OCI-LY7 (cell line): ENCODE measurements at places on chromosomes 13 and 19.
A peak's percentile ranks its signal among the peaks of the same experiment; 100 is the strongest.

- DNase-seq = no peak
Observed at GRCh38 chr13:100818711-100819110, 144.1 kb upstream of the TMTC4 start.

DNA sequence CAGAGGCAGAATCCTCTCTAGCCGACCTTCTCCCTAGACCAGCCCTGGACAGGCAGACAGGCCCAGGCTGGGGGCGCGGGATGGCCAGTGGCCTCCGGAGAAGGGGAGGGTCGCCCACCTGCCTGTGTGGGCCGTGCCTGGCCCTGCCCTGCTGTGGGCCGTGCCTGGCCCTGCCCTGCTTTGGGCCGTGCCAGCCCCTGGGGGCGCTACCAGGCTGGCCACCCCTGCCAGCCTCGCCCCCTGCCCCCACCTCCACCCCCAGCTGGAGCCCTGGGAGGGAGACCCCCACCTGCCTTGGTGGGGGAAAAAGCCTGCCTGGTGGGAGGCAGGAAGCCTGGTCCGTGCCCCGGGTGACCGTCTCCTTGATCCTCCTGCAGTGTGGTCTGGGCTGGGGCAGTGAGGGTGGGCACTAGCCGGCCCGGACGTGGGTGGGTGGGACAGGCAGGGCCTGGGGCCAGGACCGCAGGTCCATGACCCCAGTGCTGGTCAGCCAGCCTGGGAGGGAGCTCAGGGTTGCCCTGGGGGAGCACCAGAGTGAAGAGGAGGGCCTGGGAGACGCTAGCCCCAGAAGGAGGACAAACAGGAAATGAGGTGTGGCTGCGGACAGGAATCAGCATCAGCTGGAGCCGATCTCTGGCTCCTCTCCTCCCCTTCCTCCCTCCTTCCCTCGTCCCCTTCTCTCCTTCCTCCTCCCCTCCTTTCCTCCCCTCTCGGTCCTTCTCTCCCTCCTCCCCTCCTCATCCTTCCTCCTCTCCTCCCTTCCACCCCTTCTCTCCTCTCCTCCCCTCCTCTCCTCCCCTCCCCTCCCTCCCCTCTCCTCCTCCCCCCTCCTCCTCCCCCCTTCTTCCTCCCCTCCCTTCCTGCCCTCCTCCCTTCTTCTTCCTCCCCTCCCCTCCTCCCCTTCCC, 5.1 kb upstream of the MKNK2 start:
- DNase-seq = peak; percentile 57

- no peak for DNase-seq
Observed at GRCh38 chr19:17347361-17347760, 10.0 kb downstream of the GTPBP3 start.

GRCh38 chr13:48534911-48535501, 2.1 kb upstream of the RCBTB2 start:
- no peak for DNase-seq

DNA sequence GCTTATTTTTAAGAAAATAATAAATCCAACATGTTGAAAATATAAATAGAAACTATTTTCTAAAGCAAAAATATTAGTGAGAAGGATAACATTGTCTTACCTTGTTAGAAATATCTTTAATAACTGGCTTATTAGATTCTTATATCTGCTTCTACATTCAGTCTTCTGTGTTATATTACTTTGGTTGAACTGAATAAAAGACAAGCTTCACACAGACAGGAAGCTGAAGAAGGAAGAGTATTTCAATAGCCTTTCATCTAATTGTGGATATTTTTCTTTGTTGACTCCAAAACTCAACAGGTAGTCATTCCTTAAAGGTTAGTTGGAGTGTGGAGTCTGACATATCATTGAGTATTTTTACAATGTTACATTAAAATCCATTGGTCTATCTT, 10.9 kb downstream of the SETDB2 start:
- no peak for DNase-seq

DNA sequence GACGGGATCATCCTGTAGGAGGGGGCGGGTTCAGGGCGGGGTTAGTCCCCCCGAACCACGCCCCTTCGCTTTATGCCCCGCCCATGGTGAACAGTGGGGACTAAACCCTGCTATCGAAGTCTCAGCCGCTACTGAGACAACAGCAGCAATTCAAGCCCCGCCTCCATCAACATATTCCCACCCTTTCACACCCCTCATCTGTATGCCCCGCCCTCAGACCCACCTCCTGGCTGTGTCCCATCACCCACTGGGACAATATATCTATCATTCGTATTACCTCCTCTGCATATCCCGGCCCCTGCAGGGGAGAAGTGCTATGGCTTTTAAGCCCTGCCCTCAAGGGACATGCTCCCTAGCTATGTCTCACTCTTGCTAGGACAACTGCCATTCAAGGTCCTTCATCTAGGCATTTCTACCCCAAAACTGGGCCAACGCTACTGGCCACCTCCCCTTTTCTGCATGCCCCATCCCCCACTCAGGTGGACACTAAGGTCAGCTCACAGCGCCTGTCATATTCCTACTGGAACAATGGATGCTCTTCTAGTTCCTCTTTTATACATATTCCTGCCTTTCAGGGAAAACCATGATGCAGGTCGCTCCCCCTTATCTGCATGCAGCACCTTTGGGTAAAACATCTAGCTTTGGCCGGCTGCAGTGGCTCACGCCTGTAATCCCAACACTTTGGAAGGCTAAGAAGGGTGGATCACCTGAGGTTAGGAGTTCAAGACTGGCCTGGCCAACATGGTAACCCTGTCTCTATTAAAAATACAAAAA, 11.9 kb downstream of the LRFN1 start:
- no peak for DNase-seq

GRCh38 chr19:13060233-13060963, 42.3 kb downstream of the LYL1 start:
- no peak for DNase-seq

DNA sequence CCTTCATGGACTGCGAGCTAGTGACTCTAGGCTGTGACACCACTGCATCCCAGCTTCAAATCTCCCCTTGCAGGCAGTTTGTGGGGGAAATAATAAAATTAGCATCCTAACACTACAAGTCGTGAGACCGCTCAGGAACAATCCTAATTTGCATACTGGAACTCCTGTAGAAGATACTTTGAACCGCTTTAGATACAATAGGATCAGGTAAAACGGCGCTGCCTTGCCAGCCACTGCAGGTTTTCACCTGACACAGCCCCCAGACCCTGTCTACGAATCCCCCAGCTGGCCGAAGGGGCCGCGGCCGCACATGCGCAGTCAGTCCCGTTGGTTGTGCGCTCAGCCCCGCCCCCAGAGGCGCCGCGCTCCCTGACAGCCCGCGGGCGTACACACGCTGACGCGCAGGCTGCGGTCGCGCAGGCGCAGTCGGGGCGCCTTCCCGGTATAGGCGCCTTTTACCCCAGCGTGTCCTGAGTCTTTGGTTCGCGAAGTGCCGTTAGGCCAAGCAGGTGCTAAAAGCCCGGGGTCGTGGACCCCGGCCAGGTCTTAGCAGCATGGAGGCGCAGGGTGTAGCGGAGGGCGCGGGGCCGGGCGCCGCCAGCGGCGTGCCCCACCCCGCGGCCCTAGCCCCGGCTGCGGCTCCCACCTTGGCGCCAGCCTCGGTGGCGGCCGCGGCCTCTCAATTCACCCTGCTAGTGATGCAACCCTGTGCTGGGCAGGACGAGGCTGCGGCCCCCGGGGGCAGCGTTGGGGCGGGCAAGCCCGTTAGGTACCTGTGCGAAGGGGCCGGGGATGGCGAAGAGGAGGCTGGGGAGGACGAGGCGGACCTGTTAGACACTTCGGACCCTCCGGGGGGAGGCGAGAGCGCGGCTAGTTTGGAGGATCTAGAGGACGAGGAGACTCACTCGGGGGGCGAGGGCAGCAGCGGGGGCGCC, at the start of gene RFXAP:
RFXAP (plus strand) TSS at position 419 of the 935 bp plus-strand sequence; CDS start at position 555, 136 bp downstream.
- peak; percentile 96 for DNase-seq

DNA sequence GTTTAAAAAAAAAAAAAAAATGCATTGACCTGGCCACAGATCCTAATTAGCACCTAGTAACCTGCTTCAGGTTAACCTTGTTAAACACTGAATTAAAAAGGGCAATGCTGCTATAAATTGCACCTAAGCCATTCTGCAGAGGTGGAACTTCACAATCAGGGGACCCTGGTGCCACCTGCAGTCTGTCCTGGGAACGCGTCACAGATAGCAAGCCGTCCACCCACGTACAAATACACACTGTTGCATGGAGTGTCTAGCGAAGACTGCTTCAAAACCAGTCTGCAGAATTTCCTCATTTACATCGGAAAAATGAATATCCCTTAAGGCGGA, 169.3 kb downstream of the COL4A1 start:
- DNase-seq = peak; percentile 10

DNA sequence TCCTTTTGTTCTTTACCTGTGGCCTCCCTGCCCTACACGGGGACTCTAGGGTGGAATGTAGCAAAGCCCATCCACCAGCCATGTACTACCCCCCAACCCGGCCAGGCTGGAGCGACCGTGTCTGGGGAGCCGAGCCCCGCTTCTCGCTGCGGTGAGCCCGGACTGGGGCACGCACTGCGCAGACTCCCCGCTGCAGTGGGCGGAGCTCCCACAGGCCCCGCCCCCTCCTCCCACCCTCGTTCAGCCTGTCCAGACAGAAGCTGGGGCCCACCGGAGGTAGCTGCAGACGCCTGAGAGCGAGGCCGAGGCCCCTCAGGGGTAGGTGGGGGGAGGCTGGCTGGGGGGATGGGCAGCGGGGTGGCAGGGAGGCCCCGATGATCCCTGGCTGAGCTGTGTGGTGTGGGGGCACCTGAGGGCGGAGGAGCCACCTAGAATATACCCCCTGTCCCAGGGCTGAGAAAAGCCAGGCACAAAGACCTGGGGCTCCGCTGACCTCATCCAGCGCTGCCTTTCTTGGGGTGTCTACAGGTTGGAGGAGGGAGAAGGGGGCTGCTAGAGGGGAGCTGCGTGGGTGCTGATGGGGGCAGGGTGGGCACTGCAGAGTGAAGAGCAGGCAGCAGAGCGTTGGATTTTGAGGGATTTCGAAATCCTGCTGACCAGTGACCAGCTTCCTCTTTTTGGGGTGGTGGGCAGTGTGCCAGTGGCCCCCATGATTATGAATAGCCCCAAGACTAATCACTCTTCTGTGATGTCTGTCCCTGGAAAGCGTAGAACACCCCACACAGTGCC, 17.3 kb downstream of the PLD3 start:
- DNase-seq = peak; percentile 79

DNA sequence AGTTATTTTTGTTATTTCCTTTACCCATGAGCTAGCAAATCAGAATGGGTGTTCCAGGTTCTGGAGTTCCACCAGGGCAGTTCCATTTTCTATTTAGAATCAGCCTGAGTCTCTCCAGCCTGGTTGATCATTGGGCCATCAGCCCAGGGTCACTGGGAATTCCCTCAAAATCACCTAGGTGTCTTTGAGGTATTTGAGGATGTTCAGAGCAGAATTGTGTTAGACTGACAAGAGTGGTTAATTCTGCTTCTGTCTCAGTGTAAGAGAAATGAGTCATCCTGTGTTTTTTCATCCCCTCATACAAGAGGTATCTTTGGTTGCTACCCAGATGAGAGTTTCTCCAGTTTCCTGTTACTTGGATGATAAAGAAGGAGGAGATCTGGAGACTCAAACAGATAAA, 11.7 kb downstream of the ZNF66 start:
- DNase-seq = no peak

DNA sequence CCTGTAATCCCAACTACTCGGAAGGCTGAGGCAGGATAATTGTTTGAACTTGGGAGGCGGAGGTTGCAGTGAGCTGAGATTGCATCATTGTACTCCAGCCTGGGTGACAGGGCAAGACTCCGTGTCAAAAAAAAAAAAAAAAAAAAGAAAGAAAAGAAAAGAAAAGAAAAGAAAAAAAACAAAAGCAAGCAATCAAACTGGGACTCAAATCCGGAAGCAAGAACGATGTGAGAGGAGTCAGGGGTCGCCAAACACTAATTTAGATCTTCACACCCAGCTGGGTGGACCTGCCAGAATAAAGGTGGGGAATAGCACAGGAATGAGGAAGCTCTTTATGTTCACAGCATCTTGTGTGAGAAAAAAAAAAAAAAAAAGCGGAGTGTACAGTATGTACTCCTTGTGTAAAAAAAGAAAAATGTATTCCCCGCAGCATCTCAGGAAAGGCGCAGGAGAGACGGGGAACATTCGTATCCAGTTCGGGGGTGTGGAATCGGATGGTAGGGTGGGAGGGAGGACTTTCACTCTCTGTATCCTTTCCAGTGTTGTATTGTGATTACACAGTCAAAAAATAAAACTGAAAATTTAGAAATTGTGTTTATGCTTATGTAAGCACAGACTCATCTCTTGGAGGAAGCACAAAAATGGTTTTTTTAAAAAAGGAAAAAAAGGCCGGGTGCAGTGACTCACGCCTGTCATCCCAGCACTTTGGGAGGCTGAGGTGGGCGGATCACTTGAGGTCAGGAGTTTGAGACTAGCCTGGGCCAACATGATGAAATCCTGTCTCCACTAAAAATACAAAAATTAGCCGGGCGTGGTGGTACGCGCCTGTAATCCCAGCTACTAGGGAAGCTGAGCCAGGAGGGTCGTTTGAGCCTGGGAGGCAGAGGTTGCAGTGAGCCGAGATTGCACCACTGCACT, 7.6 kb downstream of the DNAJB1 start:
- no peak for DNase-seq

DNA sequence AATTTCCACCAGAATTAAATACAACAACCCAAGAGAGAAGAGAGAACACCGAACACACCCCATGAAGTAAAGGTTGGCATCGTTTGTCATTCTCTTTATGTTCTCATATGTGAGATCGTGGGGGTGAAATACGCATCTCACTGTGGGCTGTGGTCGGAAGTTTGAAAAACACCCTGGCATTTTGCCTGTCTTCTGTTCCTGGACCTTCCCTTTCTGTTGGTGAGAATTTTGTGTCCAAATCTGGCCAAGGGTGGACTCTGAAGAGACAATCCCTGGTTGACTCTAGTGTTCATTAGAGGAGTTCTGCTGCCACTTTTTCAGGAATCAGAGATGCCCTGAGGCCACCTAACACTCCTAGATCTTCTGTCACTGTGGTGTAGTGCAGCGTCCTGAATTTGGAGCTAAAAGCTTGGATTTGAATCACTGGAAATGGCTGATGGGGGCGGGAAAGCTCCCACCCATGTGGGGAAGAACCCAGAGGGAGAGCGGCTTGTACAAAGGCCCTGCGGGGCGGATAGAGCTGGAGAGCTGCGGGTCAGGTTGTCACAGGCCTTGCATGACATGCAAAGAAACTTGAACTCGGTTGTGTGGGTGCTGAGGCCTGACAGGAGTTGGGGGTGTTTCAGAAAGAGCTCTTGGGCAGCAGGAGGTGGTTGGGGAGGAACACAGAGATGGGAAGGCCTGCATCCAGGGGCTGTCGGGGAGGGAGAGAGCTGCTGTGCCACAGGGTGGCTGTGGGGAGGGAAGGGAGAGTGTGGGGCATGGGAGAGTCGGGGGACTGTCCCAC, 11.1 kb upstream of the SPATA13 start:
- DNase-seq = no peak

- DNase-seq = no peak
Observed at GRCh38 chr13:25923217-25924085, 128.4 kb downstream of the SHISA2 start.

GRCh38 chr19:55113570-55114039, 3.8 kb downstream of the PPP1R12C start:
- peak; percentile 60 for DNase-seq
